ENCODE measurements at places on chromosomes 6 and 20.

DNA sequence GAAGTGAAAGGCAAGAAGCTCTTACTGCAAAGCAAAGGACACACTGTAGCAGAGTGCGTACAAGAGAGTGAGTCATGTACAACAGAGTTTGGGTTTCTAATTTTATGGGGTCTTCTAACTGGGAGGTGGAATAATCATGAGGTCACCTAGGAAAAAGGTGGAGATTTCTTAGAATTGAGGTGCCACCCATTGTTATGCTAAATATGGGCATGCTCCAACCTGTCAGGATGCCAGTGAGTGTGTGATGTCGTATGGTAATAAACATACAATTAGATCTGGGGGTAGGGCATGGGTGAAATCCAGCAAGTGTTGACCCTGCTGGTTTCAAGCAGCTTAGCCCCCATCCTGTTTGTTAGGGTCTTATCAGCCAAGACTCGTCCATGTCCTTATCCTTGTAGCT lies 46.6 kb downstream of the OR2B6 start:
- DNase-seq: no peak

- DNase-seq: no peak
Observed at GRCh38 chr20:63736893-63737694, 630 bp downstream of the LIME1 start.

DNA sequence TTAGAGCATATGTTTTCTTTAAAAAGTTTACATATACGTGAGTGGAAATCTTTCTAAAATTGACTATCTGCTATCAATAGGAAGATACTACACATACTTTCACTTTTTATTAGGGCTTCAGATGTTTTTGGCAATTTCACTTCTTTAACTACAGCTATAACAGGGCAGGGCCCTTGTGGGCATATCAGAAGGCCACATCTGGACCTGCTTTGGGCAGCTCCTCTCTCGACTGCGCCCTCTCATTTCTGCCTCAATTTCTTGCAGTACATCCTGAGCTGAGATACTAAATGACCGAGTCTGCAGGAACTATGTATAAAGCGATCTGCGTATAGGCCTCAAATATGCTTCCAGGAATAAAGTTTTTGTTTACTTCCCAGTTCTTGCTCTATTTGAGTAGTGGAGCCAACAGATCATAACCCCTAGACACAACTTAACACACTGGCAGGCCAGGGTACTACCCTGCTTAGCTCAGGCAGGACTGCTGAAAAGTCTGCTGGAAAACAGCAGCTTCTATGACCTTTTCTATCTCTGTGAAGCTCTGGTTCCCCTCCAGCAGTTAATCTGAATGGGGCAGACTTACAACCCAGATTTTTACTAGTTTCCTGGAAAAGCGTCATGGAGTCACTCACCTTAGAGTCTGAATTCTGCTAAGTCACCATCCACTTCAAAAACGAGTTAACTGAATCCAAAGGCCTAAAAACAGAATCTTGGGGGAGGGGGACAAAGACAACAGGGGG lies 12.7 kb downstream of the GCLC start:
- DNase-seq: no peak

DNA sequence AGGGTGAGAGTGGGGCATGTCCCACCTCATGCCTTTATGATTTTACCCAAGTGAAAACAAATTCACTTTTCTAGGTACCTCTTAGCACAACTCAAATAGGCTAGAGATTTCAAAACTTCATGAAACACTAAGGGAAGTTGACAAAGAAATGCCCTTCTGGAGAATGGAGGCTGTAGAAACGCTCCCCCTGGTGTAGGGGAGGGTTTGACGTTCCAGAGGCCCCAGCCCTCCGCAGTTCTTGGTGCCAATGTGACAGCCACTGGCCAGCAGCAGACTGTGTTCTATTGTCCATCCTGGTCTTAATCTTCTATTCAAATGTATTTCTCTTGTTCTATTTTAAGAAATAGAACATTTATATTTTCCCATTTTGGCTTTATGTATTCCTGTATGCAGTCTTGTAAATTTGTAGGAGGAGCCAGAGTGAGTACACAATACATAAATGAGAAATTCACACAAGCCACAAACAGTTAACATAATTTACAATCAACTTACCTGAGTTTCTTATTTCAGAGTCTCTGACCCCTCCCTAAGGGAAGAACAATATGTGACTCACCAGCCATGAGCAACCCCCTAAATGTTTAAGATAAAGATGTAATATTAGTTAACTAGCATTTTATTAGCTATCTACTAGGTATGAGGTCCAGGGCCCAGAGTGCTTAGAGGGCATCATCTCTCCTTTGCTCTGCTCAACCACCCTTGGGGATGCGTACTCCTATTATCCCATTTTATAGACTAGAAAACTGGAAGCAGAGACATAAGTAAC lies 8.8 kb upstream of the MUC21 start:
- no peak for DNase-seq

DNA sequence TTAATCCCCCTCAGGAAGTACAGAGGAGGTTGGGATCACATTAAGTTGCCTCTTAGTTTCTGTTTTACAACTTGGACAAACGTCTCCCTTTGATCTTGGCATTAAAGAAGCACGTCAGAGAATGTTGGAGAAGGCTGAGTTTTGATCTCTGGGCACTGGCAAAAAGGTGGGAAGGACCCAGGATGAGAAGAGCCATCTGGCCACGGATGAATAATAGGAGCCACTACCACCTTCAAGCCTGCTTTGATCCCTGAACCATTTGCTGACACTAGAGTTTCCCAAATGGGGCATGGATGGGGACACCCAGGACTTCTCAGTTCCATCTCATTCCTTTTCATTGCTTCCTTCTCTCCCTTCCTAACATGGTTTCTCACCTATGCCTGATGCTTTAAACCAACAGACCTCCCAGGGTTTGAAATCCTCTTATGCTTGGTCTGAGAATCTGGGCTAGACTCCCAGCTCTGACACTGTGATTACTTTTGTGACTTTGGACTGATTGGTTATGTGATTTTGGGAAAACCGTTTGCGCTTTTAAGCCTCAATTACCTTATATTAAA lies 5.8 kb downstream of the TM9SF4 start:
- no peak for DNase-seq

DNA sequence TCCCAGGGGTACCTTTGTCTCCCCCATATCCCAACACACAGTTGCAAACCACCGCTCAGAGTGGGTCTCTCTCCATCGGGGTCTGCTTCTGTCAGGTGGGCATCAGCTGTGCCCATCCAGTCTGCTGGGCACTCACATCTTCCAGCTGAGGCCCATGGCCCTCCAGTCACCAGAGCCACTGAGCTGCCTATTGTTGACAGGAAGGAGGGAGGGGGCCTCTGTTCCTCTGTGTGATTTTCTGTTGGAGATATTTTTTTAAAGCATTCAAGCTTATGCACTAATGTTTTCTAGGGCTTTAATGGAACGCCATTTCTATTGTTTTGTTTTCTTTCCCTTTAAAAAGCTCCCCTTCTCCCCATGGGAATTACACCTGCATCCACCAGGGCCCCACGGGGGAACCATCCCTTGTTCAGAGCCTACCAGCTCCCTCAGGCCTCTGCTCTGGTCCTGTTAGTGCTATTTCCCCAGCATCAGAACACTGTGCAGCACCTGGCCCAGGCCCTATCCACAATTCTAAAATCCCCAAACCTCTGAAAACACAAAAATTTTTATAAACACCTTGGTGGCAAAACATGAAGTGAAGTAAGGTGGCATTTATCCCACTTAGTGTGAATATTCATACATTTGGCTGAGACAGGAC lies 326.2 kb downstream of the CD83 start:
- no peak for DNase-seq

DNA sequence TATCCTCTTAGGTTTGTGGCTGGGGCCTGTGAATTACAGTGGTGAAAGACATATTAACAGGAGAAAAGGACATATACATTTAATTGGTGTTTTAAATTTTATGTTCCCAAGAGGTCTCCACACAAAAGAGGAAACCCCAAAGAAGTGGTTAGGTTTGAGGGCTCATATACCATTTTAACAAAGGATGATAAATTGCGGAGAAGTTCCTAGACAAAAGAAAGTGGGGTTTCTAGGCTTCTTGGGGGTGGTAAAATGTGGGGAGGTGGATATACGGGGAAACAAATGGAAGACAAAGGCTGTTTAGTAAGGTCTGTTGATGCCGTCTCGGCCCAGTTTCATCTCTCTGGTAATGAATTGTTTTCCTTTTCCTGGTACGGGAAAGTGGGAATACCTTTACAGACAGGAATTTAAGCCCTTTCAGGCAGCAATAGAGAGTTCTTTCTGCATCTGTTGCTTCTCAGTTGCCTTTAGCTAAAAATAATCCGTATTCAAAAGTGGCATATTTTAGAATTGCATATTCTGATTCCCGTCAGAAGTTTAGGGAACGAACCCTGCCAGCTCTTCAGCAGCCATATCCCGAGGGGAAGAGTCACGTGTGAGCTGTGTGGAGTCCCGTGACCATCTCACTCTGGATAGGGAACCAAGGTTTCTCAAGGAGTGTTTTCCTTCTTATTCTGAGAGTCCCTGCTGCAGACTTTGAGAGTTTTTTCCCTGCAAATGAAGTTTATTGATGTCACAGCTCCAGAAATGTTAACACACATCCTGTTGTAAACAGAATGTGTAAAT lies 104.4 kb downstream of the RPP40 start:
- no peak for DNase-seq

DNA sequence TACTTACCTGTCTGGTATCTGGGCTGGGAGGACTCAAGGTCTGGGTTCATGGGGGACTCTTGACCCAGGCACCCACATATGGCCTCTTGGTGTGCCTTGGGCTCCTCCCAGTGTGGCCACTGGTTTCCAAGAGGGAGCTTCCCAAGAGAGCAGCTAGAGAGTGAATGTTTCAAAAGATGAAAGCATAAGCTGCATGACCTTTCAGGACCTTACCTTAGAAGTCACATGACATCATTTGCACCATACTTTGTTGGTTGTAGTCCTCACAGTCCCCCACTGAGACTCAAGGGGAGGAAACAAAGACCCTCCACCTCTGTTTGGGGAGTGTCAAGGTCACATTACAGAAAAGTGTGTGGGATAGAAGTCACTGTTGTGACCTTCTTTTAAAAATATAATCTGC lies 13.9 kb downstream of the ACTR5 start:
- no peak for DNase-seq

GRCh38 chr6:135637701-135638100 lies 140.2 kb upstream of the AHI1 start:
- DNase-seq: no peak

DNA sequence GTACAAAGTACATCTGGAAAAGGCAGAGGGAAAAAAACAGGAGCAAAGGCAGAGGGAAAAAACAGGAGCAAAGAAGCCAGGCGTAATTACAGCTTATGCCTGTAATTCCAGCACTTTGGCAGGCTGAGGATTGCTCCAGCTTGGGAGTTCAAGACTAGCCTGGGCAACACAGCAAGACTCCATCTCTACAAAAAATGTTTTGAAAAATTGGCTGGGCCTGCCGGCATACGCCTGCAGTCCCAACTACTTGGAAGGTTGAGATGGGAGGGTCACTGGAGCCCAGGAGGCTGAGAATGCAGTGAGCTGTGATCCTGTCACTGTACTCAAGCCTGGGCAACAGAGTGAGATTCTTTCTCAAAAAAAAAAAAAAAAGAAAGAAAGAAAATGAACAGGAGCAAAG lies 19.0 kb upstream of the CBFA2T2 start:
- DNase-seq: no peak

- peak; percentile 50 for DNase-seq
Observed at GRCh38 chr6:34243901-34244884, 4.6 kb downstream of the SMIM29 start.

- no peak for DNase-seq
Observed at GRCh38 chr6:27076116-27076515, 171.4 kb upstream of the PRSS16 start.

GRCh38 chr6:121563286-121563685 lies 127.8 kb downstream of the GJA1 start:
- DNase-seq: no peak

- DNase-seq: no peak
Observed at GRCh38 chr20:17653835-17654648, 28.0 kb downstream of the RRBP1 start.

- DNase-seq: no peak
Observed at GRCh38 chr20:37096415-37097041, 731 bp upstream of the RBL1 start.

DNA sequence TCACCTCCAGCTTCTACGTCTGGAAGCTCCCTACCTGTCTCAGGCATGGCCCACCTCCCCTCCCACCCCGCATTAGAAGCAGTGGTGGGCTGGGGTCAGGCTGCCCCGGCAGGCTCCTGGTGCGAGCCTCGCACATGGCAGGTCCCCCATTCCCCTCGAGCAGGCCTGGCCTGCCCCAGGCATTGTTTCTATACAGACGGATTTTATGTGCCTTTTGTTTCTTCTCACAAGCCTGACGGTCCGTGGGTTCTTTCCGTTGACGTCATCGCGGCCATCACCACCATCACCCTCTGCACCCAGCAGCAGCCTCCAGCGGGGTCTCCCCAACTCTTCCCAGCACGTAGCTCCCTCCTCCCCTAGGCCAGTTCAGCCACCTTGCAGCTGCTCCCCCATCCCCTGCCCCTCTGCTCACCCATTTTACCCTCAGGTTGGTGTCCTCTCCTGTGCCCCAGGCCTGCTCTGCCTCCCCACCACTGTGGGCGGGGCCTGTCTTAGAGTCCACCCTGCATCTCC lies 4.6 kb downstream of the CST7 start:
- DNase-seq: no peak

- no peak for DNase-seq
Observed at GRCh38 chr6:4345543-4345942, 210.2 kb upstream of the ECI2 start.

DNA sequence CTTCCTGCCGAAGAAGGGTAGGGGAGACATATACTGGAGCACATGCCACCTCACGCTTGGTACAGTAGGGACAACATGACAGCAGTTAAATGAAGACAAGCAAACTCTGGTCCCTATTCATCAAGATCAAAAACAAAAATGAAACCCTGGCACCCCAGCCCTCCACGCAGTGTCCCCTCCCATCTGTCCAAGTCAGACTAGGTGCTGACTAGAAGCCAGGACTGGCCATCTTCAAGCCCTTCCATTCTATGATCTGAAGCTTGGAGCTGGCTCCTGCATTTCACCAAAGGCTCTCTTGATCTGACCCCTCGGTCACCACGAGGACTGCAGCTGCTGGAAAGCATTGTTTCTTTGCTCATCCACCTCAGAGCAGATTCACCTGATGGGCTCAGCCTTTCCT lies 158.9 kb upstream of the GGTLC1 start:
- DNase-seq: no peak

- DNase-seq: no peak
Observed at GRCh38 chr6:110432285-110432900, 17.0 kb upstream of the DDO start.

DNA sequence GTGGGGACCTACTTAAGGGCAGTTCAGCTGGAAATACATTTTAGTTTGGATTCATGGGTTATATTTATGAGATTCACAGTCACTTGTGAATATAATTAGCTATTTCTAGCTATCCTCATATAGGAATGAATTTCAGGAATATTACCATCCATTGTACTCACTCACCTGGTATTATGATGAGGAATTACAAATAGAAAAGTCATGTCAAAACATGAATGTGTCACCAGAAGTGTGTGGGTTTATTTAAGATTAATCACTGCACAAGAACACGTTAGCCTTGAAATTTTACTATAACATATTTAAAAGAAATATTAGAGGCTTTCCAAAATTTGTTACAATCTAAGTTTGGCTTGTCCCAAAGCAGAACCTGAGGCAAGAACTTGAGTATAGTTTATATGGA lies 510.5 kb downstream of the PHF3 start:
- DNase-seq: no peak

GRCh38 chr6:1399085-1399780 lies 9.9 kb downstream of the FOXF2 start:
- DNase-seq: no peak

- no peak for DNase-seq
Observed at GRCh38 chr6:161792851-161793493, 519.1 kb upstream of the AGPAT4 start.
